ENCODE measurements at places on chromosomes 12 and 14.

DNA sequence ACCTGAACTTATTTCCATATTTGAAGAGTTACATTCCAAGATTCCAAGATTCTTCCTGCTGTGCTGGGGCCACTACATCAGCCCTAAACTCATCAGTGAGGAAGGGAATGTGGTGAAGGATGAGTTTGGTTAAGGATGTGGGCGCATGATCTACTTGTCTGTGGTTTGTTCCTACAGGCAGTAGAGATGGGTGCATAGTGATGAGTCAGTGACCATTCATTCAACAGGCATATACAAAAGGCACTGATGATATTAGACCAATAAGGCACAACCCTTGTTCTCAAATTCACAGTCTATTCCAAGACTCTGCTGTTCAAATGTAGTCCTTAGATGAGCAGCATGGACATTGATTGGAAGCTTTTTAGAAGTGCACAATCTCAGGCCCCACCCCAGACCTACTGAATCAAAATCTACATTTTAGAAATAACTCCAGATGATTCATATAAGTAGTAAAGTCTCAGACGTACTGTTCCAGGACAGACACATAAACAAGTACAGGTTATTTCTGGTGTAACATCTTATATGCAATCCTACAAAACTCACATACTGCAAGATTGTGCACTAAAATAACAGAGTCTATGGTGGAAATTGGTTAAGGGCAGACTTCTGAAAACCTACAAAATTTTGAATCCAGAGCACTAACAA, 47.7 kb upstream of the MAP3K9 start:
- no peak for DNase-seq

GRCh38 chr12:123441523-123442164, 5.2 kb upstream of the RILPL2 start:
- no peak for DNase-seq

DNA sequence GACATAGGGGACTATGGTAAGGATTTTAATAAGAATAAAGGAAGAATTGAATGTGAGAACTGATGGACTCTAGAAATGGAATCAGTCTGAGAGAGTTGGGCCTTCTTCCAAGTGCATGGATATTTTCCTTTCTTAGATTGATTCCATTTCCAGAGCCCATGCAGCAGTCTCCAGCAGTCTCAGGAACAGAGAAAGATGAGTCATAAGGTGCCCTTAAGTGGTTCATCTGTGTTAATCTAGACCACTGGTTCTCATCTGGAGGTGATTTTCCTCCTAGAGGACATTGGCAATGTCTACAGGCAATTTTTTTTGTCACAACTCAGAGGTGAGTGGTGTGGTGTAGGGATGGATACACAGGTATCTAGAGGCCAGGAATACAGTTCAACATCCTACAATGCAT, 25.9 kb downstream of the TRIM9 start:
- no peak for DNase-seq

GRCh38 chr12:121942145-121942718, 23.8 kb downstream of the CFAP251 start:
- DNase-seq: no peak

DNA sequence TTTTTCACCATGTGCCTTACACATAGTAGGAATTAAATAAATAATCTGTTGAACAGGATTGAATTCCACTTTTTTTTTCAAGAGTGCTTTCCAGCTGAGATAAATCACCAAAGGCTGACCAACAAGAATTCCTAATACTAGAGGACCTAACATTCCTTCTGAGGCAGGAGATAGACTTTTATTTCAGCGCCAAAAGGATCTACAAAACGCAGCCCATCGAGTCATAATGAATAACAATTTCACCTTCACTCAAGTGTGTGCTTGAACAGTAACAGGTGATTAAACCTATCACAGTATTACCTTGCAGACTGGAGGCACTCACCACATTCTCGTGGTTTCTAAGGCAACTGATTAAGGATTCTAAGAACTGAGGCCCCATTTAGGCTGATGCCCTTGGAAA, 224.3 kb upstream of the ATP2B1 start:
- DNase-seq: no peak

GRCh38 chr14:22338917-22339715, 249.9 kb downstream of the DAD1 start:
- no peak for DNase-seq

DNA sequence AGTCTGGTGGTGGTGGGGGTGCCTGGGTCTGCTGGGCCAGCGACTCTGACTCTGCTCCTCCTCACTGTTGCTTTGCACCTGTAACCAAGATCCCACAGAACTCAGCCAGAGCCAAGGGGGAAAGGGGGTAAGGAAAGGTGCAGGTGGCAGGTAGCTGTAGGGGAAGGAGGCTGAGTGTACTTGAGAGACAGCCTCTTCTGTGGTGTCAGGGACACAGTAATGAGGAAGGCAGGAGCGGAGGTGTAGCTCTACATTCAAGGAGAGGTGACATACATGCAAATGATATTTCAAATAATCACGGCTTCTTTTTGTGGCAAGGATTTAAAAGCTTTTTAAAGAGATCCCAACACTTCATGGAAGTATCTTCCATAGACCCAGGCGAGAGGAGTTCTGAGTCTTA, 23.4 kb downstream of the TESPA1 start:
- no peak for DNase-seq

- no peak for DNase-seq
These were observed 69.8 kb upstream of the RIN3 start for GRCh38 chr14:92443741-92444140.

GRCh38 chr12:41224066-41224465, 35.9 kb downstream of the PDZRN4 start:
- DNase-seq: no peak

- no peak for DNase-seq
These were observed 21.7 kb downstream of the HMGA2 start for GRCh38 chr12:65845751-65846537.

DNA sequence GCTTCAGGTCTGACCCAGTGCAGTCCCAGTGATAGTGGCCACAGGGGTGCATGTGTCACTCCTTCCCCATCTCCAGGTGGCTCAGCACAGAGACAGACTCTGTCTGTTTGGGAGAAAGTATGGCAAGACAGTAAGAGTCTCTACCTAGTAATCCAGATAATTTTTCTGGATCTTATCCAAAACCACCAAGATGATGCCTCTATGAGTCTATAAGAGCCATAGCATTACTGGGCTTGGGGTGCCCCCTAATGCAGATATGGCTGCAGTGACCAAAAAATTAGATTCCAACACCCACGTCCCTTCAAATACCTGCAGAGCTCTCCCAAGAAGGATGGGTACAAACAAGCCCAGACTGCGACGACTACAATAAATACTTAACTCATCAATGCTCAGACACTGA, 123.8 kb downstream of the GRIP1 start:
- DNase-seq: no peak

DNA sequence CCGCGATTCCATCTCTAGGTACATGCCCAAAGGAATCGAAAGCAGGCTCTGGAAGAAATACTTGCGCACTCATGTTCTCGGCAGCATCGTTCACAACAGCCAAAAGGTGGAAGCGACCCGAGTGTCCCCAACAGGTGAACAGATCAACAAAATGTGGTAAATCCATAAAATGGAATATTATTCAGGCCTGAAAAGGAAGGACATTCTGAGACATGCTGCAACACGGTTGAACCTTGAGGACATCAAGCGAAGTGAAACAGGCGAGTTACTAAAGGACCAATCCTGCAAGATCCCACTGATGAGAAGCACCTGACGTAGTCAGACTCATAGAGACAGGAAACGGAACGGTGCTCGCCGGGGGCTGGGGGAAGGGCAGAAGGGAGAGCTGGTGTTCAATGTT, 17.5 kb upstream of the DIO3 start:
- DNase-seq: no peak

- no peak for DNase-seq
These were observed 27.6 kb downstream of the RDH12 start for GRCh38 chr14:67729072-67729885.

DNA sequence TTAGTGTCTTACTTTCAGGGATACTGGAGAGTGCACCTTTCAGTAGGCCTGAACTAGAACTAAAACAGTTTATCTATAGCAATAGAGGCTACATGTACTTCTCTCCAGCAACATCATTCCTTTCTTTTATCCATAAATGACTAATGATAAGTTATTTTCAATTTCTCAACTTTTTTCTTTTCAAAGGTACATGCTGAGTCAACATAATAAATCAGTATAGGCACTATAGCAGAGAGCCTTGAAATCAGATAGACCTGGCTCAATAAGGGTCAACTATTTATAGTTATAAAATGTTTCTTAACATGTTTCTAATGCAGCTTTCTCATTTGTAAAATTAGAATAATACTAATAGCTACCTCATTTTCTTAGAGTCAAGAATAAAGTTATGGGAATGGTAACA, 5.6 kb downstream of the IL22 start:
- DNase-seq: no peak

DNA sequence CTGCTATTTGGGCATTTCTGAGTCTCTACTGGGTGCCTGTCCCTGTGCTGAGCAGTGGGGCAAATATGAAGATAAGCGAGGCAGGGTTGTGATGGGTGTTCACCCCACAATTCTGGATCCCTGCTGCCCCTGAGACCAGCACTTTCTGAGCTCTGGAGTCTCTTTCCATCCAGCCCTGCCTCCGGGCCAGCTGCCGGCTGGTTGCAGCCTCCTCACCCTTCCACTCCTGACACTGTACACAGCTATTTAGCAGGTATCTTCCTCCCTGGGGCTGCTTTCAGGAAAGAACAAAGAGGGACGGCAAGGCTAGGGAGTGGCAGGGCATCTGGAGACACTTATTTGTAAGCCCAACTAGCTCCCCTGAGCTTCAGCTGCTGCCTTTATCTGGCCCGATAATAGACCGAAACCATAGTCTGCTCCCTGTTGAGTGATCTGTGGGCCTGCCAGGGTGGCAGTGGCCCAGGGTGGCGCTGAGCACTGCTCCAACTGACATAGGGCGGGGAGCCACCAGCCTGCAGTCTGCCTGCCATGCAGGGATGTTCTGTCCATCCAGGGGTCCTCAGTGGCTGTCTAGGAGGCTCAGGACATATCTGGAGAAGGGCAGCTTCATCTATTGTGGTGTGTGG, 7.6 kb upstream of the KRT80 start:
- no peak for DNase-seq

DNA sequence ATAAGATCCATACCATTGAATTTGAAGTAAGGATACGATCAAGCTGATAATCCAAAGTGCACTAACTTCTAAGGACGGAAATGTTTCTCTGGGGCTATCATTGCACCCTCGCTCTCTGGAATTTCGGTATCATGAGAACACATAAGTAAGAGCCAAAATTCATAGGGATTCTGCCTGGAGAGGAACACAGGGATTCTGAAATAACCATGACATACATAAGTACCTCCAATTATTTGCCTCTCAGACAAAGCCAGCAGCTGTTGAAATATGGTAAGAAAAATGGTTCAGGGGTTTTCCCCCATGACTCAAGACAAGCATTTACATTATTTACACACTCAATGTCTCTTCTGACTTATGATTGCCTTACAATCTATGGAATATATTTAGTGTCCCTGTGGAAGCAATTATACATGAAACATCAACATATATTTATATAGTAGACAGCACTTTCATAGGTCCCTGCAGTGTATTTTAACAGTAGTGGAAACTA, 1123.6 kb upstream of the SEL1L start:
- no peak for DNase-seq

DNA sequence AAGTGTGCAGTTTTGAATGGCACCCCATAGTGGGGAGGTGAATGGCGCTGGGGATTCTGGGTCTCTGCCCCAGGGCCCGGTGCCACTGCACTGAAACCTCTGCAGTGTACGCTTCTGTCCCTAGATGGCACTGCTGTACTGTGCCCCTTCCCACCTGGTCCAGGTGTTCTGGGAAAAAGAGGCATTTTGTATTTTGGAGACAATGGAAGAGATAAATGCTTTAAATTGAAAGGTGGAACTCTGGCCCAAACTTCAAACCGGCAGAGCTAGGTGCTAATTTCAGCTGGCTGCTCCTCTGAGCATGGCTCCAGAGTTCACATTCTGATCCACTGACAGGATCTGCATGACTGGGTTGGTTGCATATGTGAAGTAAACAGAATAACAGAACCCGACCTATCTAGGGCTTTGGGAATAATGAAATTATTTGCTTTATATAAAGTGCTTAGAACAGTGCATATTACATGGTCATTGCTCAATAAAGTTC, 52.2 kb downstream of the KRT80 start:
- DNase-seq: no peak

DNA sequence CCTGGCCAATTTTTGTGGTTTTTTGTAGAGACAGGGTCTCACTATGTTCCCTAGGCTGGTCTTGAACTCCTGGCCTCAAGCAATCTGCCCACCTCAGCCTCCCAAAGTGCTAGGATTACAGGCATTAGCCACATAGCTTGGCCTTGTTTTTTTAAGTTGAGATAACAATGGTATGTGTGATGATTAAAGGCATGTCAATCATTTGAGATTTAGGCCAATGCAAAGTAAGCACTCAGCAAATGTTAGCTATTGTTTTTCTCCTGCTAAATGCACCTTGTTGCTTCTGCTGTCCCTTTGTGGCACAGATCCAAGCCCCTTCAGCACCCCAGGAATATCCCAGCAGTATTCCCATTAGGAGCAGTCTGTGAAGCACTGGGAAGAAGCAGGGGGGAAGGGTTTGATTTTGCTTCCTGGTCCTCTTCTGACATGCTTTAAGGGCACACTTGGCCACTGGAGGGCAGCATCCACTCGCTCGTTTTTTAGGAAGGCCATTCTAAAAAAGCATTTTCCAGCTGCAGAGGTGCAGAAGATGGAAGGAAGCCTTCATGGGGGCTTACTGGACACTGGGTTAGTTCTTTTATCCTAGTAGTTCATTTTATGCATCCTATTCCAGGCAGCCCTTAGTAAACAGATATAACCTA, 70.2 kb upstream of the ZFP36L1 start:
- peak; percentile 35 for DNase-seq

- no peak for DNase-seq
These were observed 3.3 kb downstream of the DDHD1 start for GRCh38 chr14:53149668-53150316.

DNA sequence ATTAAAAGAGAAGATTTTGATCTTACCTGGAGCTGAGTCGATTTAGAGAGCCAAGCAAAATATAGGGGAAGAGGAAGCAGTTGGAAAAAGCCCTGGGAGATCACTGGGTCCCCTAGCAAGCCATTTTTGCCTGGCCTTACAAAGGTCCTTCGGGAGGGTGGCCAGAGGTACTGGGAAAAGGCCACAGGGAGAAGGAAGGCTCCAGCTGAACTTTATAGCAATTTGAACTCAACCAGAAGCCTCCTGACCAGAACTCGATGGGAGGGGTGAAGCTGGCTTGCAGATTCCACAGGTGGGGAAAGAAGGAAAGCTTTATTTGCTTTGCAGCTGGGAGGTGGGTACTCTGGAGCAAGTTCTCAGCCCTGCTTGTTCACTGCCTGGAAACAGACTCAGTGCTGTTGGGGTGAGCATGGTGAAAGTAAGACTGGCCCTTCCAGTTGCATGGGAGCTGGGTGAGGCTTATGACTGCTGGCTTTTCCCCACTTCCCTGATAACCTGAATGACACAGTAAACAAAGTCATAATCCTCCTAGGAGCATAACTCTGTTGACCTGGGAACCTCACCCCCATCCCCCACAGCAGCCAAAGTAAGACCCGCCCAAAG, 855.8 kb downstream of the FSCB start:
- DNase-seq: no peak

All from activated T-helper 9 cell treated with anti-CD3 and anti-CD28 coated beads, Interleukin-2, amount 50 U/mL, for 16 hours (primary cell).